ENCODE measurements at places on chromosomes 2 and 18.

DNA sequence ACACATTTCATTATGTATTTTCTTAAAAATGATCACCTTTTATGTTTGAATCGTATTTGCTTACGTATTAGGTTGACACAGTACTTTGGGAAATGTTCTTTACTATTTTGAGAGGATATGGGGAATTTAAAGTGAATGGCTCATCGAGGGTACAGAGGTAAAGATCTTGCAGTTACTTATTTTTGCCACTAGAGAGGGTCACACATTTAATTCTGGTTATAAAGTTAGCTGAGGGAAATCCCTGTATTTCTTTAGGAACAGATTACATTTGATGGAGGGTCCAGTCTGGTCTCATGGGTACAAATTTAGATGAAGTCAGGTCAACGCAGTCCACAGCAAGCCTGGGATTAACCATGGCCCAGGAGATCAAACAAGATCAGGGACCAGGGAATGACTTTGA lies 24.5 kb downstream of the DYNC2LI1 start:
- DNase-seq, result no peak

GRCh38 chr18:79332646-79333045 lies 63.1 kb upstream of the NFATC1 start:
- no peak for DNase-seq

- no peak for DNase-seq
Measured at GRCh38 chr2:188898261-188898660, 75.9 kb upstream of the COL3A1 start.

GRCh38 chr18:44500808-44501610 lies 179.7 kb upstream of the SETBP1 start:
- DNase-seq, result no peak

DNA sequence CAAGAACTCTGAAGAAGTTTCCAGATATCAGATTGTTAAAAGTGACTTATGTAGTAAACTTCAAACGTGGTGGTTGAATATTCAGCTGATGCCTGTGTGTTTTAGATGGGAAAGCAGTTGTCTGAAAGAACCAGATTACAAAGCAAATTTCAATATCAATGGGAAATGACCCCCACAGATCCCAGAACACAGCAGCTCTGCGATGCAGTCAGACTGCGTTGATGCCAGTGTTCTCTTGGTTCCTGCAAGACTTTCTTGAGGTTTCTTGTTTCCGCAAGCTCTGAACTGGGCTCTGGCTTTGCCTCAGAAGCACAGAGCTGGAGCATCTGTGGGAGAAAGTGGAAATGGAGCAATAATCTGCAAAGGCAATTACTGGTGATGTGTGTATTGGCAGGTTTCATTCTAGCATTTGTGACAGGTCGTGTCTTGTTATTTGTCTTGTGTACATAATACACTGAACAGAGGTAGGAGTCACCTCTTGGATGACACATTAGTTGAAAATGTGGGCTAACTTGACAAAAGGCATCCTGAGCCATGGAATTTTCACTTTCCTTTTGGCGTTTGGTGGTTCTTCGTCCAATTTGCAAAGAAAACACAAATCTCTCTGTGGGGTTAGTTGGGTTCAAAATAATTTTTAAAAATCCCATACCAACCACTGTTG lies 10.8 kb upstream of the LYPD6B start:
- DNase-seq, result no peak

DNA sequence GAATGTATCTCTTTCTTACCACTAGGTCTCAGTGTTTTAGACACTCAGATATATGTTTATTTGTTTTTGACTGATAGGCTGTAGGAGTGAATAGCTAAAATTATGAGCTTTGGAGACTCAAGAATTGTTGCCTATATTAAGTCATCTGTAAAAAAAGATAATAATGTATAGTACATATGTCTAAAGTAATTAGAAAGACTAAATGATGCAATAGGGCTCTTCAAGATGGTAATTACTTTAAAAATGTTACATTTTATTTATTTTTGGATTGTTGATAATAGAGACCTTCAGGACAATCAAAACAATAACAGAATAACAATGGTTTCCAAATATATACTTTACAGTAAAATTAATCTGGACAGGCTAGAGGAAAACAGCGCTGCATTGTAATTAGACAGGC lies 19.9 kb upstream of the SCN7A start:
- no peak for DNase-seq

DNA sequence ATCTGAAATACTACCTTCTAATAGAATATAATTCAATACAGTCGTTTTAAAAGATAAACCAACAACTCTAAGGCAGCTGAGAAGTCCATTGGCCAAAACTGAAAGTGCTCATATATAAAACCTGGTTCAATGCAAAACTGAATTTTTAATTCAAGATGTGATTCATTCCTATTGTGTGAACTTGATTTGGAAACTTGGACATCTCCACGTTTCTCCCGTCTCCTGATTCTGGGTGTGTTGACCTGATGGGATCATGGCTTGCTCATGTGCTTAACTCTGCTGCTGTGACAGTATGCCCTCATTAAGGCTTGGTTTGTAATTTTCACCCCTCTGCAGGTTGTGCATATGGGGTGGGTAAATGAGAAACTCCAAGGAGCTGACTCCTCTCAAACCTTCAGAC lies 166.3 kb upstream of the TPO start:
- no peak for DNase-seq

DNA sequence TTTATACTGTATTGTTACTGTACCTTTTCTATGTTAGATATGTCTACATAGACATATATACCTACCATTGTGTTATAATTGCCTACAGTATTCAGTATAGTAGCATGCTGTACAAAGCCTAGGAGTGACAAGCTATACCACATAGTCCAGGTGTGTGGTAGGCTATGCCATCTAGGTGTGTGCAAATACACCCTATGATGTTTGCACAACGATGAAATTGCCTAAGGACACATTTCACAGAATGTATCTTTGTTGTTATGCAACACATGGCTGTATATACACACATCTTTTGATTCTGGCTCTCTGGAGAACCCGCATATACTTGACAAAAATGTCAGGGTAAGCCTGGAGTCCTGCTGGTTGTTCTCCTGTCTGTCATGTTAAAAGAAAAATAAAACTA lies 85.1 kb downstream of the BCL2L11 start:
- no peak for DNase-seq

DNA sequence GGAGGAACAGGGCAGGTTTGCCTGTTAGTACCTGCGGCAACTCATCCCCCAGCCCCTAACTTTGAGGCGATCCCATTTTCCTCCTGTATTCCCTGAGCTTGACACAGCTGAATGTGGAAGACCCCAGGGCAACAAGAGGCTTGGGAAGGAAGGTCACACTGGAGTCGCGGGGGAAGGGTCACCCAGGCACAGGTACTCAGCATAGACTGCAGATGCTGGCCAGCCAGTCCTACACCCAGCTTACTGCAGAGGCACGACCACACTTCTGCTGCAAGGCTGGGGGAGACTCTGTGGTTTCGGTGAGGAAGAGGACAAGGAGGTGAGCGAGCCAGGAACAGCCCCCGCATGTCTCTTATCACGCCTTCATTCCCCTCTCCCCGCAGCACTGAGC lies 91.5 kb downstream of the MALT1 start:
- peak; percentile 1 for DNase-seq
